HCT116 (cell line): ENCODE measurements at places on chromosomes 3 and 15.

GRCh38 chr3:133901083-133901482 is 5.4 kb upstream of the RAB6B start:
- H3K4me1 ChIP-seq, result no peaks in the 10 kb centered on the region
- H3K36me3 ChIP-seq, result no peaks in the 10 kb centered on the region
- no peaks in the 10 kb centered on the region for H3K27me3 ChIP-seq
- DNase-seq, result no peak
- H3K27ac ChIP-seq, result no peak overlapping the region

DNA sequence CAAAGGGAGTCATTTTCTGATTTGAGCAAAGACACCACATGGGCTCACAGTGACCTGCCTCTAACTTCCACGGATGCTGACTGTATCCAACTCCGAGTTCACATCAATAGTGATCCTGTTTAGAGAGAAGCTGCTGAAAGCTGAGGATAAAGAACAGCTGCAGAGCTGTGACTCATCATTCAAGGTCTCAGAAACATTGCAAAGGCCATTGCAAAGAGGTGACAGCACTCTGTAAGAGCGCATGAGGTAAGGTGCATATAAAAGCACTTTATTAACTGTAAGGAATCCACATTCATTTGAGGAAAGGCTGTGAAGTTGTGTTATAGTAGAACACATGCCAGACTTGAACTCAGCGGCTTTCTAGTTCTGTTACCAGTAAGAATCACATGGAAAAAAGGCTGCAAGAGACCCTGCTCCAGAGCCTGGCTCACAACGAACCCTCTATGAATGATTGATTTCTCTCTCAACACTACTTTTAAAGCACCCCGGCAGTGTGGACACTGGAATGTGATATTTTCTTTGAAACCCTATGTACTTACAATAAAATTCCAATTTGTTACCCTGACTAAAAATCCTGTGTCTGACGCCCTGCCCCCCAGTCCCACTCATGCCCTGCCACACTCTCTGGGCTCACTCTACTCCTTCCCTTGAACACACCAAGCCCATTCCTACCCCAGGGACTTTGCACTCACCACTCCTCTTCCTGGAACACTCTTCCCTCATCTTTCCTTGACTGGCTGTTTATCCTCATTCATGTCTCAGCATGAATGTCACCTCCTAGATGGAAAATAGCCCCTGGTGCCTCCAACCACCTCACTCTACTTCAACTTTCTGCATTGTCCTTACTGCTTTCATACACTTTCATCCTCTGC is 111.2 kb downstream of the LSM3 start:
- H3K27me3 ChIP-seq, result peaks cover 13% of the 10 kb centered on the region; the same call in 1 of the 2 replicates
- no peak overlapping the region for H3K27ac ChIP-seq
- no peaks in the 10 kb centered on the region for H3K4me1 ChIP-seq
- DNase-seq, result no peak
- no peak overlapping the region for H3K4me3 ChIP-seq

DNA sequence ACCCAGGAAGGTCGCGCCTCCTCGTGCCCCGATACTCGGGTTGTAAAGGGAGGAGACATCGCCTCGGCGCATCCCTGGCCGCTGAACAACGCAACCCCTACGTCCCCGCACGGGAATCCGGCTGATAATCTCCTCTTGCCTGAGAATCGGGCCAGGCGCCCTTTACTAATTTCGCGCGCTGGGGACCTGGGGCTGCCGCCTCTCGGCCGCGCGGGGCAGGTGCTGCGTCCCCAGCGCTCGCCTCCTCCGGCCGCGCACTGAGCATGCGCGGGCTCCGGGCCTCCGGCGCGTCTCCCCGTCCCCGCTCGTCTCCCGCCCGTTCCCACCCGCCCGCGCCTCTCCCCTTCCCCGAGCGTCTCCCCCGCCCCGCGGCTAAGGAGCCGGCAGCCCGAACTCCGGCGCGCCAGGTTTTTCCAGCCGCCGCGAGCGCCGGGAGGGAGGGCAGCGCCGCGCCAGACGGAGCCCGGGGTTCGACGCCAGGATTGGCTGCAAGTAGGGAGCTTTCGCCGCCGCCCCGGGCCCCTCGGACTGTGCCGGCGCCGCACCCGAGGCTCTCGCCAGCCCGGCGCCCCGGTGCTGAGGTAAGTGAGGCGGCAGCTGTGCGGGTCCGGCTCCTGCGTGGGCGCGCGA is at the start of gene CNTN4:
TSS of gene CNTN4 (plus strand) at position 469 of the 630 bp plus-strand sequence.
- H3K27me3 ChIP-seq, result no peaks in the 10 kb centered on the region
- no peak for DNase-seq
- H3K4me3 ChIP-seq, result no peak within 1 kb of the TSS
- H3K4me1 ChIP-seq, result no peaks in the 10 kb centered on the region
- H3K27ac ChIP-seq, result no peak within 1 kb of the TSS

DNA sequence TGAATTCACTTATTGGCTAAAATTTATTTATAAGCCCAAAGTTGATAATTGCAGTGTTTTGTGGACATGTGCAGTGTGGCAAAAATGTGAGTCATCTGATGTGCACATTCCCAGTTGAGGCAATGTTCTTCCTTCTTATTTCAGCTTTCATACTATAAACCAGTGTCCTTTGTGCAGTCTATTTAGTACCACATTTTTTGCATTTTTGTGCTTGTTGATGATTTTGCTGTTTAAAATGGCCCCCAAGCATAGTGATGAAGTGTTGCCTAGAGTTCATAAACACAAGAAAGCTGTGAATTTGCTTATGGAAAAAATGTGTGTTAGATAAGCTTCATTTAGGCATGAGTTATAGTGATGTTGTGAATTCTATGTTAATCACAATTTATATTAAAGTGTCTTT is 19.4 kb upstream of the IL20RB start:
- peaks cover 8% of the 10 kb centered on the region; the same call in 1 of the 2 replicates for H3K4me1 ChIP-seq
- no peaks in the 10 kb centered on the region for H3K36me3 ChIP-seq
- H3K27ac ChIP-seq, result no peak overlapping the region
- no peak overlapping the region for H3K4me3 ChIP-seq
- no peaks in the 10 kb centered on the region for H3K27me3 ChIP-seq

- H3K4me3 ChIP-seq, result no peak overlapping the region
- H3K27me3 ChIP-seq, result no peaks in the 10 kb centered on the region
- H3K27ac ChIP-seq, result no peak overlapping the region
- no peak for DNase-seq
- H3K4me1 ChIP-seq, result no peaks in the 10 kb centered on the region
Measured at GRCh38 chr3:156417559-156418132, 137.3 kb downstream of the SSR3 start.
